ENCODE measurements at places on chromosomes 1 and 21.

GRCh38 chr1:167474191-167474641, 44.1 kb downstream of the CD247 start:
- DNase-seq = no peak

- no peak for DNase-seq
Measured at GRCh38 chr21:42758721-42759593, 105.5 kb downstream of the PDE9A start.

- DNase-seq = no peak
Measured at GRCh38 chr1:191222206-191222605, 744.5 kb upstream of the BRINP3 start.

- no peak for DNase-seq
Measured at GRCh38 chr21:44858791-44859190, 14.7 kb downstream of the PTTG1IP start.

DNA sequence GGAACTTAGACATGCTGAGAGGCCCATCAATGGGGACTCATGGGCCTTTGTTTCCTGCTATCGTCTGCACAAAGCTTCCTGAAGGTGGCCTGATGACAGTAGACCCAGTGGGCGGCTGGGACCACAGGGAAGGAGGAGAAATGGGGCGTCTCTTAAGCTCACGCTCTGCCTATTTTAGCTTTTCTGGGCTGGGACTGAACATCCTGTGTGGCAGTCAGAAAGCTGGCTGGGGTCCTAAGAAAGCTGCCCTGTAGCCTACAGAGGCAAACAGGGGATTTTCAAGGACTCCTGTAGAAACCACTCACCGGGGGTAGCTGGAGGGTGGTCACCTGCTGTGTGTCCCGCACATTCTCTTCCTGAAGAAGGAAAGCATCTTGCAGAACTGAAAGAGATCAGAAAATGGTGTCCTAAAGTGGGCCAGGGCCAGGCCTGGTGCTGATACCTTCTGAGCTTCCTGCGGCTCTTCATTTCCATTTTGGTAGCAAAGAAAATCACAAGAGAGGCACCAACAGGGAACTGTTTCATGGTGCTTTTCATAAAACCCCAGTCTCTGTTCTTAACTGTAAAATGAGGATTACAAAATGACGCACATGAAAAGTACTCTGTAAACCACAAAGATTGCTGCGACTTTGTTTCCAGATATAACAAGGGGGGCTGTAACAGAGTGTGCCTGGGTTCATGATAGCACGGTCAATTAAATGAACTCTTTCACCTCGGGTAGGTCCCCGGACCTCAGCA, 8.6 kb downstream of the ZNF496 start:
- no peak for DNase-seq

DNA sequence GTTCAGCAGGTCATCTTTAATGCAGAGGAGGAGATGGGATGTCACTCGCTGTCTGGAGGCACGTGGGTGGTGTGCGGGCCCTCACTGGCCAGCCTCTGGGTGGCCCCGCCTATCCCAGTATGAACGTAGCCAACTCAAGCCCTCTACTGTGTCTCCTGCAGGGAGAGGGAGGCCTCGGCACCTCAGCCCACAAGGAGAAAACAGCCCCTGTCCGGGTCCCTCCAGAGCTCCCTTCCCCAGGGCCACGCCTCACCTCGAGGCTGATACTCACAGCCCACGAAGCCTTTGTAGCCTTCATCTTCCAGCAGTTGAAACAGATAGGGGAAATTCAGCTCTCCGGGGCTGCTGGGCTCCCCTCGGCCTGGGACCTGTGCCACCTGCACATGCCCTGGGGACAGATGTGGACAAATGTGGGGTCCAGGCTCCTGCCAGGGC, 2.6 kb downstream of the HYI start:
- no peak for DNase-seq

DNA sequence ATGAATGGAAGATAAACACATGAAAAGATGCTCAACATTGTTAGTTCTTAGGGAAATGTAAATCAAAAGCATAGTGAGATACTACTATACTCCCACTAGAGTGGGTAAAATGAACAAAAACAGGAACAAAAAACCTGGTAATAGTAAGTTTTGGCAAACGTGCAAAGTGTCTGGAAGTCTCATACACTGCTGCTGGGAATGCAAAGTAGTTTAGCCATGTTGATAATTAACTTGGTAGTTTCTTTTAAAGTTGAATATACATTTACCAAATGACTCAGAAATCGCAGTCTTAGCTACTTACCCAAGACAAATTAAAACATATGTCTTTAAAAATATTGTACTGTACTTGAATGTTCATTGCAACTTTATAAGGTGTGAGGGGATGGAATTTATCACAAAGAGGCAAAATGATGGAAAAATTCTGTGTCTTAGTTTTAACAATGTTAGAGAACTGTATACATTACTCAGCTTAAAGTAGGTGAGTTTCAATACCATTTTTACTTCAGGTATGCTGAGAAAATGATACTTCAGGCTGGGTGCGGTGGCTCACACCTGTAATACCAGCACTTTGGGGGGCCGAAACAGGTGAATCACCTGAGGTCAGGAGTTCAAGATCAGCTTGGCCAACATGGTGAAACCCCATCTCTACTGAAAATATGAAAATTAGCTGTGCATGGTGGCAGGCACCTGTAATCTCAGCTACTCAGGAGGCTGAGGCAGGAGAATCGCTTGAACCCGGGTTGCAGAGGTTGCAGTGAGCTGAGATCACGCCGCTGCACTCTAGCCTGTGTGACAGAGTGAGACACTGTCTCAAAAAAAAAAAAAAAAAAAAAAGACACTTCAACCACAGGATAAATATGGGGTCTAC, 102.3 kb downstream of the PDE4B start:
- no peak for DNase-seq

DNA sequence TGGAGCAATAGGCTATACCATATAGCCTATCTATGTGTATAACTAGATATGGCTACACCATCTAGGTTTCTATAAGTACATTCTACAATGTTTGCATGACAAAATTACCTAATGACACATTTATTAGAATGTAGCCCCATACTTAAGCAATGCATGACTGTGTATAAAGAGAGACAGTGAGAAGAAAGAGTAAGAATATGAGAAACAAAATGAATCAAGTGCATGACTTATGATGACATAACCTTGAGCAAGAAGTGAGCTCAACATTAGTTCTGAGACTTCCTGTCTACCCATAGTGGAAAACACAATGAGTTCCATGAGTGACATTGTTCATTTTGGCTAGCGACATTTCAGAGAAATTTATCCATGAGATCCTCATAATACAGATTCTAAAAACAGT, 10.1 kb downstream of the SLC44A5 start:
- no peak for DNase-seq

DNA sequence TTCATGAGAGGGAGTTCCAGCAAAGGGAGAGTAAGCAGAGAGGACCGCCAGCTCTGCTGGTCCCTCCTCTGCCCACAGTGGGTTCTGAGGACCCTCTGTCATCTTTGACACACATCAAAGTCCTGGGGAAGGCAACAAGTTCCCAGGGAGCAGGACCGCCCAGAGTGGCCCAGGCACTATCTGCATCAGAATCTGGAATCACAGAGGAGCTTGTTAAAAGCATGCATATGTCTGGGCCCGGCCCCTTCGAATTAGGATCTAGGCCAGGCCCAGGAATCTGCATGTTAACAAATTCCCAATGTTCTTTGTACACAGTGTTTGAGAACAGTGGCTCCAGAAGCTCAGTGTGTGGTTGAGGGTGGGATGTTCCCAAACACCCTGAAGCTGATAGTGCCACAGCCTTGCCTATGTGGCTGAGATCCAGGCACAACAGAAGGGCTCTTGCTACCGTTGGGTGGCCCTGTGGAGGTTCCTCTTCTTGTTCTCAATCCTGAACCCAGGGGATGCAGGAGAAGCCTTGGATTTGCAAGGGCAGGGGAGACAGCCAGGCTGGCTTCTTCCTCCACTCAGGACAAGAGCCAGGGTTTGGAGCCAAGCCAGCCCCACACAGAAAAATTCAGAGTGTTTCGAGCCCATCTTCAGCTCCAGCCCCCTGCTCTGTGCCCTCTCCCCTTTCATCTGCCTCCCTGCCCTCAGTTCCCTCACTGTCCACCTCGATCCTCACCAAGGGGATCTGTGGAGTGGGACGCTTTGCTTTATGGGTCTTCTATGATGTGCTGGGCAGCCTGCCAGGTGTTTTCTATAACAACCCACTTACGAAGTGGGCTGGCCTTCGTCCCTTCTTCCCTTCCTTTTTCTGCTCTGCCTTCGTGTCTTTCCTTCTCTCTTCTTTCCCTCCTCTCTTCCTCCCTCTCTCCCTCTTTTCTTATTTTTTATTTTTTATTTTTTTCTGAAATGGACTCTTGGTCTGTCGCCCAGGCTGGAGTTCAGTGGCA, 129.0 kb upstream of the TMPRSS2 start:
- no peak for DNase-seq

DNA sequence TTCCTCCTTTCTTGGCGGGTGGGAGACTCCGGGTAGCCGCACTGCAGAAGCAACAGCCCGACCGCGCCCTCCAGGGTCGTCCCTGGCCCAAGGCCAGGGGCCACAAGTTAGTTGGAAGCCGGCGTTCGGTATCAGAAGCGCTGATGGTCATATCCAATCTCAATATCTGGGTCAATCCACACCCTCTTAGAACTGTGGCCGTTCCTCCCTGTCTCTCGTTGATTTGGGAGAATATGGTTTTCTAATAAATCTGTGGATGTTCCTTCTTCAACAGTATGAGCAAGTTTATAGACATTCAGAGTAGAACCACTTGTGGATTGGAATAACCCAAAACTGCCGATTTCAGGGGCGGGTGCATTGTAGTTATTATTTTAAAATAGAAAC, 2.5 kb downstream of the OLIG2 start:
- no peak for DNase-seq

- no peak for DNase-seq
Measured at GRCh38 chr1:110588486-110588885, 17.7 kb downstream of the KCNA2 start.

- no peak for DNase-seq
Measured at GRCh38 chr21:41680444-41681347, 86.2 kb downstream of the RIPK4 start.

GRCh38 chr1:12121212-12122003, 45.4 kb upstream of the TNFRSF1B start:
- DNase-seq = peak; percentile 76

DNA sequence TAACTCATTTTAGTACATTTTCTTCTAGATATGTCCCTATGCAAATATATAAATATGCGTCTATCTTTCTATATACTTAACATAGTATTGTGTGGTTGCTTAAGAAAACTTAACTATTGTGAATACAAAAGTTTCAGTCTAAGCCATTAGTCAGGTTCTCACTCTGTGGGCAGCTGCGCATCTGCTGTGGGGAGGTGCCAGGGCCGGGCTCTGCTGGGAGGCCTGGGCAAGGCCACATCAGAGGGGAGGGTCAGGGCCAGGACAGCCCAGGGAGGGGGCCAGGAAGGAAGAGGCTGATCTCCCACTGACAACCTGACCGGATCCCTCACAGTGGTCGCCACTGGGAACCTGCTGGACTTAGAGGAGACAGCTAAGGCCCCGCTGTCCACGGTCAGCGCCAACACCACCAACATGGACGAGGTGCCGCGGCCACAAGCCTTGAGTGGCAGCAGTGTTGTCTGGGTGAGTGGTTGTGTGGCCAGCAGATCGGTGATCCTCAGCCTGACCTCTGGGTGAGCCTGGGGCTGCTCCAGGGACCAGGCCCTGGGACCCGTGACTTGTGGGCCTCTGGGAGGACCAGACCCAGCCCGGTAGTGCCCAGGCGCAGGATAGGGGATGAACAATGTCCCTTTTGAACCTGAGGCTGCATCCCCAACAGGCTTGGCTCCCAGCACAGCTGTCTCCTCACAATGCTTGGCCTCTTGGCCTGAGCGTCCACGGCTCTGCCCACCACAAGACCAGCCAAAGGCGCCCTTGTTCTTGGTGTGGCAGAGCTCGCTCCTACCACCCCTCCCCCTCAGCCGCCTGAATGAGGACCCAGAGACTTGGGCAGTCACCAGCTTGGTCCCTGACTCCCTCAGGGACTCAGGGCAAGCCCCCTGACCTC, 20.2 kb downstream of the LDLRAP1 start:
- DNase-seq = no peak

DNA sequence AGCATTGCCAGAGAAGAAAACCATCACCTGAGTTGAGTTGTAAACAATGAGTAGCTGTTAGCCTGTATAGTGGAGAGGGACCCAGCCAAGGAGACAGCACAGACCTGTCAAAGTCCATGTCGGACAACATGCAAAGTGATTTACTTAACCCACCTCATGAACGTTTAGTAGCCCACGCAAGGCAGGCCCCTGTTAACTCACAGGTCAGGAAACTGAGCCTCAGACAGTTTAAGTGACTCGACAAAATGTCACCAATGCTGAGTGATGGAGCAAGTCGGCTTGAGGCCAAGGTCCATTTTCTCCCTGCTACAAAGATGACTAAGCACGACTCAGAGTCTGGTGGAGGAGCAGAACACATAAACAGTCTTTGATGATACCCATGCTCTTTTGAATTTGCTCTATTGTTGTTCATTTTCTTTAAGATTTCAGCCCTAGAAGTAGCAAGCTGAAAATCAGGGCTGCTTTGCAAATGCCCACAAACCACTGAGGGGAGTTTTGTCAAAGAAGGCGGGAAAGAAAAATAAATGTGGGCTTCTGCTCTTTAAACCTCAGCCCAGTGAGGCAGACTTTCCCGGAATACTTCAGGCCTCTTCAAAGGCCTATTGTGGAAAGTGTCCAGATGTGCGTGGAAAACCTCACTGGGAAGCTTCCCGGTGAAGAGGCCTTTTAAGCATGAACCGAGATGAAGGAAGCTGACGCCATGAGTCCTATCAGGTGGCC, 83.8 kb upstream of the HOOK1 start:
- DNase-seq = peak; percentile 94

DNA sequence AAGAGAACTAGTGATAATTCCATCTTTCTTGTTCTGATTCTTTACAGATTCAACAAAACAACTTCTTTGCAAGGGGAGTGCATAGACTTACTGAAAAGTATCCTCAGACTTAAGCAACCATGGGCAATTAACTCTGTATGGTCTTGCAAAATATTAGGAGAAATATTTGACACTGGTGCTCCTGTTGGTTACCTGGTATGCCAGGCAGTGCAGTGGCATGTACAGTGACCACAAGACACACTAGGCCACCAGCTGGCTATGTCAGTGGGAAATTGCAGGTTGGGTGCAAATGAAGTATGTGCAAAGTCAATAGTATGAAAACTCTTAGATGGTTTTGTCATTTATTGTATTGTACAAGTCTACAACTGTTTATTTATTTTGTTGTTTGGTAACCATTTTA, 34.5 kb downstream of the EPS15 start:
- peak; percentile 60 for DNase-seq

DNA sequence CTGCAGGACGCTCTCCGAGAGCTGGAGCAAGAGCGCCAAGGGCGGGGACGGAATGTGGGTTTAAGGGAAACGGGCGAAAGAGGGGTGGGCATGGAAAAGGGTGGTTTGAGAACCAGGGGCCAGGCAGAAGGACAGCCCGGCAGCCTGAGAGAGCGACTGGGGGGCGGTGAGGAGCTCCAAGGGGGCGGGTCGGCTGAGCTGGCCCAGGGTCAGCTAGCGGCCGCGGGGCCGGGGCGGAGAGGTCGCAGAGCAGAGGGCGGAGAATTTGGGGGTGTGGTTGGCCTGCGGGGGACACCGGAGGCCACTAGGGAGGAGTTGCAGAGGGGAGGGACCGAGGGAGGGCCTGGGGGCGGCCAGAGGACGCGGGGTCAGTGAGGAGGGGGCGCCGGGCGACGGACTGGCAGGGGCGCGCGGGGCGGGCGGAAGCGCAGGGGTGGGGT, 54.7 kb downstream of the NDUFS5 start:
- no peak for DNase-seq

- DNase-seq = peak; percentile 81
Measured at GRCh38 chr1:208007938-208008342, 97.0 kb upstream of the CD34 start.
